ENCODE measurements at places on chromosomes 2 and 18.

DNA sequence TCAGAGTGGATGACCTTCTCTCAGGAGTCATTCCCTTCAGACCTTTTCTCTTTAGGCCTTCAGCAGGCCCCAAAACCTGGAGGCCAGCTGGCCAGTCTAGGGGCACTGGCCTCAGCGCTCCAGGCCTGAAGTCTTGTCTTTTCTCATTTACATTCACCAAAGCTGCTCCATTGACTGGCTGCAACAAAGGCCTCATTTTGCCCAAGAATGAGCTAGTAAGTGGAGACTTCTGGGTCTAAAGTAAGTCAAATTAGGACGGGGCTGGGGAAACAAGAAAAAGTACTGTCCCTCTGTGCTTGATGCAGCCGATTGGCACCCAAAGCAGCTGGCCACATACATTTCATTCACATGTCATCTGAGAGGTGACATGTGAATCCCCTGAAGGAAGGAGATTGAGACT is 83.8 kb upstream of the RIOK3 start:
- DNase-seq = no peak

DNA sequence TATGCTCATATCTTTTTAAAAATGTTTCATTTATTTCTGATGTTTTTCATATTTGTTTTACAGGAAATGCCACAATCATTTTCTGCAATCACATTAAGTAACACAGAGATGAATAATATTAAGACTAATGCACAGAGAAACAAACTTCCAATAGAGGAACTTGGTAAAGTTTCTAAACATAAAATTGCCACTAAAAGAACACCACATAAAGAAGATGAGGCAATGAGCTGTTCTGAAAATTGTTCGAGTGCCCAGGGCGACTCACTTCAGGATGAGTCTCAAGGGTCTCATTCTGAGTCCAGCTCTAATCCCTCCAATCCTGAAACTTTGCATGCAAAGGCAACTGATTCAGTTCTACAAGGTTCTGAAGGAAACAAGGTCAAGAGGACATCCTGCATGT is 70.4 kb downstream of the APLF start:
- DNase-seq = peak; percentile 51

DNA sequence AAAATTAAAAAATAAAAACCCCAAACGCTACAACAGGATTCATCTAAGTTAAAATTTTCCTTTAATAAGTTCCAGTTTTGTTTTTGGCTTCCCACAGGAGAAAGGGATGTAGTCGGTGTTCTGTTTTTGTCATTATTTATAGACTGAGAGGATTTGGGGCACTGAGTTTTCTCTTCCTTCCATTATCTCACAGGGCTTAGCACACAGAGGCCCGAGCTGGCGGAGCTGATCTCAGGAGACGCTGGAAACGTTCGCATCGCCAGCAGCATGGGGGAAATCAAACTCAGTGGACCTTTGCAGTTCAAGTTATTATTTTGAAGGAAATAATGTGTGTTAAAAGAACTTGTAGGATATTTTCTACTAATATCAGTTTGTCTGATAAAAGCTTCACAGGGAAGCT is 669.7 kb upstream of the SALL3 start:
- DNase-seq = no peak

DNA sequence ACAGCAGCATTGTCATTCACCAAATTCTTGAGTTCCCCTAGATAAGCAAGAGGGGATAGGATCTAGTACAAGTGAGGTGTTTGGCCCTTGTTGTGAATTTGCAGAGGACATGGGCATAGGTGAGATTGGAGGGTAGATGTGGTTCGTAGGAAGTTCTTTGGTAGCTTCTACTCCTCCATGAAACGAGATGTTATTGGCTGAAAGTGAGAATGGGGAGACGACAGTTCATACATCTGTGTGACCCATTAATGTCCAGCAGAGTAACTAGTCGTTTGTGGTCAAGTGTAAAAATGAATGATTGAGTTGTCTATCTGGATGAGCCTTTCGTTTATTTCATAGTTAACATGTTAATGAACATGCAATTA is 90.4 kb downstream of the UBE2E3 start:
- no peak for DNase-seq

DNA sequence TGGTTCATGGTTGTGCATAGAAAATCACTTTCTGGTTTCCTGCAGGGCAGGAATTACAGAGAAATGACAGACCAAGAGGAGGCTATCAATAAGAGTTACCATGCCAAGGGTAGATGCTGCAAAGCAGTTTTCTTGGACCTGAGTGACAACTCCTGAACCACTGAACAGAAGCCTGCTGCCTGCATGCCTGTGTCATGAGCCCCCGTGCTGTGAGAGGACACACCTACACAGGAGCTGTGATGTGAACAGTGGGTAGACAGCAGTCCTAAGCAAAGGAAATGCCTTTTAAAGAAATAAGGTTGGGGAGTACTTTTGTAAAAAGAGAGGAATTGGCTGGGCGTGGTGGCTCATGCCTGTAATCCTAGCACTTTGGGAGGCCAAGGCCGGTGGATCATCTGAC is 54.2 kb upstream of the CREB1 start:
- DNase-seq = no peak

DNA sequence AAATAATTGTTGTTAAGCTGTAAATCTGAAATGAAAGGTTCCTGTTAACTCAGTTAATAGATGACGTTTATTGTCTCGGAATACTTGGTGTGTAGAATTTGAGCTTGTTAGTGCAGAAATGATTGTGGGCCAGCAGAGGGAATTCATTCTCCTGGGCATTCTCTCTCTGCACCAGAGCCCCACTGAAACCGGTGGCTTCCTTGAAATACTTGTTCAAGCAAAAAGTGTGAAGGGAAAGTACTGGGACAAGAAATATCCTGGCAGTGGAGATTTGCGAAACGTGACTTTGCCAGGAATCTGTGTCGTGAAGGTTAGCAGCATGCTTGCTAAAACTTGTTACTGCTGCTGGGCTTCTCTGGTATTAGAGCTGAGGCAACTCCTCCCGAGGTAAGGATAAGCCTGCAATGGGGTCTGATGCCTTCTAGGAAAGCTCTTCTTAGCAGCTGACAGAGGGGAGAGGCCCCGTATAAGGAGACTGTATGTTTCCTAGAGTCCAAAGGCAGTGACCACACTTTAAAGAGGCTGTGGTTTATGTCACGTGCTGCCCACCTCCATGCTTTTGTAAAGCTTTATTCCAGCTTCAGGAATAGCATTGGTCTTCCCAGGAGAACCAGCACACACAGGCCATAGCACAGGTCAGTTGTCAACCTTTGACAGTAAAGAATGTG is 2.0 kb downstream of the ITGA6 start:
- DNase-seq = no peak

DNA sequence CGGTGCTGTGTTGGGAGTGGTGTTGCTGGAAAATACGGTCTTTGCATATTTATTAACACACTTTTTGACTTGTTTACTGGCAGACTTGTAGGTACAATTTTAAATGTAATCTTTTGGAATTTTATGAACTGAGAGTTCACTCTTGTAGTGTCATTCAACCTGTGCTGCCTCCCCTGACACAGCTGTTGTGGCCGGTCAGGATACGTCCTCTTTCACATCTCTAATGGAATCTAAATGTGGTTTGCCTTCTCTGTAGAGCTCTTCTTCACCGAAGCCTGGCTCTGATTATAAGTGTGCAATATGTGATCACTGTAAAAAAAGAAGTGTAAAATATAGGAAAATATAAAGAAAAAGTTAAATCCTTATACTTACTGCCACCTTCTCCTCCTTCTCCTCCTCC is 94.7 kb downstream of the MAP4K4 start:
- no peak for DNase-seq
